Activated CD4-positive, alpha-beta T cell treated with anti-CD3 and anti-CD28 coated beads, Interleukin-10, Interleukin-2, amounts not matched to agents 100 ng/mL and 50 ng/mL, durations not matched to agents 16 hours and 8 hours (primary cell): ENCODE measurements at places on chromosomes 12 and 14.
A peak's percentile ranks its signal among the peaks of the same experiment; 100 is the strongest.

GRCh38 chr14:84555493-84555892, 974.5 kb upstream of the FLRT2 start:
- no peak for DNase-seq

GRCh38 chr14:96267916-96268315, 11.9 kb downstream of the BDKRB1 start:
- DNase-seq: no peak

- DNase-seq: no peak
These were observed 291.9 kb downstream of the KCNC2 start for GRCh38 chr12:74917743-74918142.

- DNase-seq: no peak
These were observed 13.7 kb upstream of the EIF2B2 start for GRCh38 chr14:74988993-74989392.

DNA sequence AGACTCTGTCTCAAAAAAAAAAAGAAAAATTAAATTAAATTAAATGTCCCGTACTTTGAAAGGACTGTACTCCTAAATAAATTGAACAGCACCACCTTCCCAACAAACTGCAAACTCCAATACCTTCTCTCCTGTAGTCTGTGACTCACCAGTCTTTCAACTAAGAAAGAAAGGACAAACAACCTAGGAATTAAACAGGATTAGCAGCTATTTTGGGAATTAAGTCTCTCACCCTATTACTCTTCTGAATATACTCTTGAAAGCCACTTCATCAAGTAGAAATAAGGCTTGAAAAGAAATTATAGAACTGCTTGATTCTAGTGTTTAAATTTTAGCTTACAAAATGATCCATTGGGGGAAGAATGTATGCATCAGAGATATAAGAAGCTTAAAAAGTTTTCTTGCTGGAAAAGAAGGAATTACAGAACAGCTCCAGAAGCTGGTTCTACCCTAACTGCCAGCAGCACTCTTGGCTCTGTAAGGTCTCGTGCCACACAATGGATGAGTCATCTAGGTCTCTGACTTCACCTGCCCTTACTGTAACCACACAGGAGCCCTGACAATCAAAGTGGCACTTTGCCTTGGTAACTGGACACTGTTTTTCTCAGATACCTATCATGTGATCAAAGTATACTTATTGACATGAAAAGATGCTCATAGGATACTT, 57.0 kb upstream of the CERS5 start:
- peak; percentile 87 for DNase-seq

GRCh38 chr12:14545144-14546124, 22.2 kb downstream of the PLBD1 start:
- no peak for DNase-seq

DNA sequence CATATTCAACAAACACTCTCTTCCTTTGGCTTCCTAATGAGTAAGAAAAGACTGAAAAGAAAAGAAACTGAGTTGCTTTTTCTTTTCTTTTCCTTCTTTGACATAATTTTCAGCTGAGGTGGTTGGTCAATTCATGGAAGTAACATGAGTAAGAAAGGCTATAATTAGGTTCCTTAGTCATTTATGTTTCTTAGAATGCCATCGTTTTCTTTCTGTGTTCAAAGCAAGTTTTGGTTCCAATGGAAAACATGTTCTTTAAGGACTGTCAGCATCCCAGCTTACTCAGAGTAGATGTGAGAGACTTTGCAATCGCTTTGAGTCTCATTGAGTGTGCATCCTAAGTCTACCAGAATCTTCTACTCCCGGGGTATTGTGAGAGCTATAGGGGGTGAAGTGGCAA, 882.4 kb downstream of the DIO2 start:
- DNase-seq: no peak

DNA sequence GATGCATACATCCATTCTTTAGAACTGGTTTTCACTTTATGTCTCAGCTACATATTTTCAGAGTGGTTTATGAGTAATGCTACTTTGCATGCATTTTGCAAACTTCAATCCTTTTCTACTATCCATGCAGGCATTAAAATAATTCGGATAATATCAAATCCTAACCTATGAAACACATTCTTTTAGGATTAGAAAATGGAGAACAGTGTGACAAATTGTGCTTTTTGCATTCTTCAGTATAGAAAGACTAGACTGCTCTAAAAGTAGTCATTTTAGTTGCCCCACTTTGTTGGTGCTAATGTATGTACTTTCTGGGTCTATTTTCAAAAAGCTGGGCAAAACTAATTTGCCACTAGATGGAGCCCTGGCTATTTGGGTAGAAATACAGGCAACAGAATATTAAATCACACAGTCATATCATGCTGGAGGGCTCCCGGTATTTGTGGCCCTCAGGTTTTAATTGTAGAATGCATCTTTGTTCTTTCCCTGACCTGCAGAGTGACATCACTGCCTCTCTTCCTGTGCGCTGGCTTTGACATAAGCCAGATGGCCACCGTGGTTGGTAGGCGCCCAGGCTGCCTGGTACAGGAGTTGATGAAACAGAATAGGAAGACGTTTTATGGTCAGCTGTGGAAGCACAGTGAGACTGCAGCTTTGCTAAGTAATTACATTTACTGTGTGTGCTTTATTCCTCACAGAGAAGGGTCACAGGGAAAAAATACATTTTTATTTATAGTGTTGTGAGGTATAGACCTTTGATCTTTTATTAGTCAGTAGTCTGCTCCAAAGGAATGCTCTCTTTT, 28.1 kb downstream of the MSRB3 start:
- peak; percentile 37 for DNase-seq

DNA sequence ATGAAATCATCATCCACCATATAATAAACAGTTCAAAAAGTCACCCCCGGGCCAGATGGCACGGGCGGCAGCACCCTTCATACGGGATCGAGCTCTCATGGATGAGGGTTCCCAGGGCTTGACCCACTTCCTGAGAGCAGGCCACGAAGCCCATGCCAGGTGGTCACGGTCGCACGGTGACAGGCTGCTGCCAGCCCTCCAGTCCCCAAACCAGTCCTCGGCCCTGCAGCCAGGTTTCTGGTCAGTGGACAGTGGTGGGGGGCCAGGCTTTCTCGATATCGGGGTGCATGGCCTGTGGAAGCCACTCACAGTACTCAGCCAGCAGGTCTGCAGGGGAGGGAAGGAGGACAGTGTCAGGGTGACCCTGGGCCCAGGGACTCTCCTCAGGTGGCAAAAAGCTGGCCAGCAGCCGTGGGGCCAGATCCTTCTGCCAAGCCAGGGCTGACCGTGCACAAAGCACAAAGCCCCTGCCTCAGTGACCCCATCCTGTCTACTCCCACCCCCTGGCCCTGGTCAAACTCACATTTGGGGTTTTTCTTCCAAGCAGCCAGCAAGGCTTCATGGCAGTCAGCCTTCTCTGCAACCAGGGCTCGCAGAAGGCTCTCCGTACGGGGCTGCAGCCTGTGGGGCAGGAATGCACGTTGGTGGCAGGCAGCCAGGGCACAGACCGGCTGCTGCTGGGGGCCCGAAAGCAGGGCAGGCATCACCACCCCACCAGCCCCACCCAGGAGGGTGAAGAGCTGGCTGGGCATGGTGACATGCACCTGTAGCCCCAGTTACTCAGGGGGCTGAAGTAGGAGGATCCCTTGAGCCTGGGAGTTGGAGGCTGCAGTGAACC, 33.3 kb upstream of the UBC start:
- no peak for DNase-seq

GRCh38 chr12:51630986-51631385, 40.0 kb downstream of the SCN8A start:
- no peak for DNase-seq

- no peak for DNase-seq
These were observed 45.5 kb upstream of the PLEKHG6 start for GRCh38 chr12:6265038-6265405.

GRCh38 chr12:114448618-114448933, 42.6 kb upstream of the TBX5 start:
- no peak for DNase-seq

- no peak for DNase-seq
These were observed 25.1 kb downstream of the DYRK4 start for GRCh38 chr12:4587108-4587507.

DNA sequence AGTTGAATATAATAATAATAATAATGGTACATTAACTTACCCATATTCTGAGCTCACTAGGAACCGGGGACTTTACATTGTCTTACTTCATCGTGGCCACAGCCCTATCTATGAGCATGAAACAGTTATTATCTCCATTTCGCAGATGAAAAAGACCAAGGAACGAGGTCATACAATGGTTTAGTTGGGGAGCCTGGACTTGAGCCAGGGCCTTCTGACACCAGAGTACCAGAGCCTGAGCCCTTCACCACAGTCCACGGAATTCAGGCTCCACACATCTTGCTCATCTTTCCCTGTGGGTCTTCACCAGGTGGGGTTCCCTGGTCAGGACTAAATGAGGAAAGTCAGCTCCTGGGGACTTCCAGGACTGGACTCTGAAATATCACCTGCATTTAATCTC, 31.3 kb upstream of the CMKLR1 start:
- no peak for DNase-seq

- no peak for DNase-seq
These were observed 3.2 kb downstream of the HSPB8 start for GRCh38 chr12:119181944-119182343.

- no peak for DNase-seq
These were observed 146.0 kb downstream of the FBXL14 start for GRCh38 chr12:1448336-1448735.

DNA sequence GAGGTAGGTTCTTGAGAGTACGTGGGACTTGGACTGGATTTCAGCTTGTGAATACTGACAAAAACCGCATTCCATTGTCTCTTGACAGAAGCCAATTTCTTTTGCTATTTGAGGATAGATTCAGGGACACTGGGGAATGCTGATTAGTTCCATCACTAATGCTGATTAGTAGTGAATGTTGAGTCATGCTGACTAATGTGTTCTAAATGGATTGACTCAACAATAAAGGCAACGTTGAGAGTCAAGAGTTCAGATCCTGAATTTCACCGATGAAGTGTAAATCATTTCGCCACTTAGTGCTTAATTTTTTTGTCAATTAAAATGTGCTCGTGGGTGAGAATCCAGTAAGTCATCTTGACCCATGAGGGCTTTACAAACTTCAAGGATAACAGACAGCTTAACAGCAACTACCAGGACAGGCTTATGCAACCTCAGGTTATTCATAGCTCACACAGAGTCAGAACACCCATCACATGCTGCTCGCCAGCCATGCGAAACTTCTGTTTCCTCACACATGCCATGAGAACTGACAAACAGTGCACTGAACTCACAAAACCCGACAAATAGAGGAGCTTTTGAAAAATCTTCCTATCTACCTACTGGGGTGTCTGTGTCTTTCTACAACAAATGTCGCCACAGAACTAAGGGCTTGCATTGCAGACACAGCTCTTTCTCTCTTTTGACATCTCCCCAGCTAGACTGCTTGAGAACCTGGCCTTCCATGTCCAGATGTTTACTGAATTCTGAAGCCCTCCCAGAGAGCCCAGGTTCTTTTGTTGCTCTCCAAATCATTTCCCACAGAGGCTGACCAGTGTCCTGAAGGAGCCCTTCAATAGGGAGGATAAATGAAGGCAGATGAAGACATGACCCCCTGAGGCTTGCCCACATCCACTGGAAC, 316.4 kb downstream of the ZFP36L1 start:
- DNase-seq: peak; percentile 16

- peak; percentile 77 for DNase-seq
These were observed 285.8 kb upstream of the GRIP1 start for GRCh38 chr12:66964629-66965028.

DNA sequence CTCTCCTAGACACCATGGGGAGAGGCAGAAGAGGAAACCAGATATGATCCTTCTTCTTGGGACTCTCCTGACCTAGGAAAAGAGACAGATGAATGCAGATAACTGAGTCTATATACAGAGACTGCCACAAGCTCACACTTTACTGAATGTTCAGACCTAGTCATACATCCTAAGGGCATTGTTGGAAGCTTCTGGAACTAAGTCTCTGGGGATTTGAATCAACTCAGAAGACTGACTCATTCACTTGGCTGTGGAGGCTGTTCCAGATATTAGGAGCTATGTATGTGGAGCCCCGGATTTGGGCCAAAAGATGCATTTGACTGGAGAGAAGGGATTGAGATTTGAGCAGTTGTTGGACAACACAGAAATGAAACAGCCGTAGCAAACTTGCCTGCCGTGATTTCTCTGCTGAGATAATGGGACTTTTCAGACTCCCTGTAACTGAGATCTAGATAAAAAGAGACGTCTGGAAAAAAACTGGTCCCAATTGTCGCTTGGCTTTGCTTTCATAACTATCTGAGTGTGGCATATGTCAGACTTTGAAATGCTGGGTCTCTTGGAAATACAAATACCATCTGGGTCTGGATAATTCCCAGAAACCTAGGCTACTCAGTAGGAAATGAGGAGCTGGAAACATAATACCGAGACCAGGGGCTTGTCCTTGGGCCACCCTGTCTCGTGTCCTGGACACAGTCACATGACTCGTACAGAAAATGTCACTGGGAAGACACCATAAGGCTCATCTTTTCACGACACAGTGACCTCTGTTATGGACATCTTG, 396.8 kb downstream of the NUAK1 start:
- no peak for DNase-seq

DNA sequence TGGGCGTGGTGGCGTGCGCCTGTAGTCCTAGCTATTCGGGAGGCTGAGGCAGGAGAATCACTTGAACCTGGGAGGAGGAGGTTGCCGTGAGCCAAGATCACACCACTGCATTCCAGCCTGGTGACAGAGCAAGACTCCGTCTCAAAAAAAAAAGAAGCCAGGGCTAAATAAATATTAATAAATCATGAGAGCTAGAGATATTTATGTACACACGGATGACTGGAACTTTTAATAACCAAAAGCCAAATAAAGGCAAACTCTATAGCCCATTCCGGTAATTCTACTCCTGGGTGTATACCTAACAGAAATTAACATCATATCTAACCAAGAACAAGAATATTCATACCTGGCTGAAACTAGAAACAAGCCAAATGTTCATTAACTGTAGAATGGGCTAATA, 7.7 kb upstream of the TRAFD1 start:
- DNase-seq: no peak

DNA sequence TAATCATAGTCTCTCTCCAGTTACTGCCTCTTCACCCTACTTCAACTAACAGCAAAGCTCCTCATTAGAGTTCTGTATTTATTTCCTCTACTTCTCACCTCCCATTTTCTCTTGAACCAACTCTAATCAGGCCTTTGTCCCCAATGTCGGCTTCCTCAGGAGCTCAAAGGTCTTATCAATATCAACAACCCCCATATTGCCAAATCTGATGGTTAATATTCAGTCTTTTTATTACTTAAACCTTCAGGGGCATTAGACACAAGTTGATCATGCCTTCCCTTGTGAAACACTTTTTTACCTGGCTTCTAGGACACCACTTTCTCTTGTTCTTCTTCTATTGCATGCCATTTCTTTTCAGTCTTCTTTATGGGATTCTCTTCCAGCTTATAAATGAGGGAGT, 509.0 kb downstream of the NELL2 start:
- no peak for DNase-seq

GRCh38 chr14:61602003-61602732, 93.1 kb upstream of the HIF1A start:
- DNase-seq: no peak

GRCh38 chr12:122355706-122356105, 66.8 kb downstream of the CLIP1 start:
- no peak for DNase-seq

DNA sequence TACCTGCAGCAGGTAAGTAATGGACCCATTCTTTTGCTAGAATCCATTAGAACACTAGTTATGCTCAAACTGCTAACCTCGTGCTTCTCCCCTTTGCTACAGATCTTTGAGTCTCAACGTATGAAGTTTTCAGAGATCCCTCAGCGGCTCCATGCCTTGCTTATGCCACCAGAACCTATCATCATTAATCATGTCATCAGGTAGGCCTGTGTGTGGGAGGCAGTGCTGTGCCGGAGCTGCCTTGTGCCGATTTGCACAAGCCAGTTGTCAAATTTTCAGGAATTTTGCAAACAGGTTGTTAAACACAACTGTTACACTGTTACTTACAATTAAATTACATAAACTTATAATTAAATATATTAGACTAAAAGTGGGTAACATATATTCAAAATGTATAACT, 5.2 kb downstream of the SMARCD1 start:
- no peak for DNase-seq
